ENCODE measurements at places on chromosomes 16 and 17.

DNA sequence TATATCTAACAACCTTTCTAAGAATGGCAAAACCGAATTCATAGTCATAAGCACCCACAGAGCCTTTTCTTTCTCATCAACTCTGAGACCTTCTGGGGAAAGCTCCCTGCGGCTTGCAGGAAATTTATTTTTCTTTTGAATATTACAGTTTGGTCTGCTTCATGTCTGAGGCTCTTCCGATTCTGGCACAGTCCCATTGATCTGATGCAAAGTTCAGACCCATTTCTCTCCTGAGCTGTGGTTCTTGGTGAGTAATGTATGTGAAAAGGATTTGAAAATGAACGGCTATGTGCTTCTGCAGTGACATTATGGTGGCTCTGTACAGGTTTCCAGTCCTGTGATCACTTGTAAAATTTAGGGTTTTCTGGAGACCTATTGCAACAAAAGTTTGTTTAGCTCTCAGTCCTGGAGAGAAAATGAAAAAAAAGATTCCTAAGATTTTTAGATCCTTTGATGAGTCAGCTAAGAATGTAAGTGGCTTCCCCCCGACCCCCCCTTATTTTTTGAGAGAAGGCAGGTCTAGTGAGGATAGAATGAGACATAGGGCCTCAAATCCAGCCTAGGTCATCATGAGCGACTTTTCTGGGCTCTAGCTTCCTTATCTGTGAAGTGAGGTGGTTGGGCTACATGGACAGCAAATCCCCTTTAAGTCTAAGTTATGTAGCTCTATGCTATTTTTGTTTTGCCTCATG, 4.6 kb downstream of the GAN start:
- DNase-seq, result no peak

DNA sequence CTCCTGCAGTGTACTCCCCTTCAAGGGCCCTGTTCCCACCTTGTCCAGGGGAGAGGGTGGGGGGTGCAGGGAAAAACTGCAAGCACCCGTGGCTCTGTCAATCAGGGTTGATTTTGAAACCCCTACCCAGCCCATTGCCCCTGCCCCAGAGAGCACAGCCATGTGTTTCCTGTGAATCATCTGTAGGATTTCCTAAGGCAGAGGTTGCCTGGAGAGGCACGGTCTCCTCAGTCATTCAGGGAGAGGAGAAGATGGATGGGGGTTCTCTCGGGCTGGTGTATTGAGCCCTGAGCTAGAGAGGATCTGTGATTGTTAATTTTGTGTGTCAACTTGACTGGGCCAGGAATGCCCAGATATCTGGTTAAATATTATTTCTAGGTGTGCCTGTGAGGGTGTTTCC, 3.5 kb upstream of the AGRP start:
- DNase-seq, result no peak

DNA sequence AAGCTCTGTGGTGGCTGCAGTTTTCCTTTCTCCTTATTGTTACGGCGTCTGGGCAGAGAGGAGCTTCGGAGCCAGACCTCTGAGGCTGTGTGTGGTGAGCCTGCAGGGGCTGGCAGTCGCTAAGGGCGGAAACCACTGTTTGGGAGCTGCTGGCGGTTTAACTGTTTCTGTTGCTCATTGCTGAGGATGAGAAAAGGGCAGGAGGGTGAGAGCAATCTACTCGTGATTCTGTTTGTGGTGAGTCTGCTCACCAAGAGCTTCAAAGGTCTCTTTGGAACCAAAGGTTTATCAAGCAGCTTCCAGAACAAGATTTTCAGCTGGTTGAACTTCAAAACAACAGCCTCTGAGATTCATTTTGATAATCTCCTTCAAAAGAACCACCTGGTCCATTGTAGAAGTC, 143.9 kb downstream of the ANKFN1 start:
- DNase-seq, result no peak

- DNase-seq, result no peak
These were observed 263.2 kb downstream of the WWOX start for GRCh38 chr16:78362524-78363135.

DNA sequence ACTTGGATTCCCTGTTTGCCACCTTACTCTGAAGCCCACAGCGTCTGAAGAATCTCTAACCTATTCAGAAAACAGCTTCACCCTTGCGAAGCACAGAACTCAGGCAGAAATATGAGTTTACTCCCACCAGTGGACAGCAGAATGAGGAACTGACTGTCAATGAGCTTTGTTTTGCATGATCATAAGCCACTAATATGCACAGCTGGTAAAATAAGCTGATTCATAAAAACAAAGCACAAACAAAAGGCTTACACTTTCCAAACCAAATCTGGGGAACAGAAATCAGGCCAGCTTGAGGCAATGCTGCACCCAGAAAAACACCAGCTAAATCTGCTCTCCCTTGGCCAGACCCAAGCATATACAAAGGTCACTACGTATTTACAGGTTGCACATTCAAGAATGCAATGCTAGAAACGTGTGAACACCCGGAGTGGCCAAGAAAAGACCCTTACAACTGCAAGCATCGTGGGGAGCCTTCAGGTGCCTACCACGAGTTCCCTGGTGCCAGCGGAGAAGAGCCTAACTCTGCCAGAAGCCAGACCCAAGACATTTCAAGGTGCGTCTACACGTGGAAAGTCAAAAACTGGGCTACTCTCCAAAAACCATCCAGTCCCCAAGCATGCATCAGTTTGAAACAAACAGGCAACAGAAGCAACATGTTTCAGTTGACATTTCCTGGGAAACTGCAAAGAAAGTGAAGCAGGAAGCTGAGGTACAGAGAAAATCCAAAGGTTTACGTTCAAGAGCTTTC, 207.1 kb downstream of the ZFHX3 start:
- DNase-seq, result no peak

DNA sequence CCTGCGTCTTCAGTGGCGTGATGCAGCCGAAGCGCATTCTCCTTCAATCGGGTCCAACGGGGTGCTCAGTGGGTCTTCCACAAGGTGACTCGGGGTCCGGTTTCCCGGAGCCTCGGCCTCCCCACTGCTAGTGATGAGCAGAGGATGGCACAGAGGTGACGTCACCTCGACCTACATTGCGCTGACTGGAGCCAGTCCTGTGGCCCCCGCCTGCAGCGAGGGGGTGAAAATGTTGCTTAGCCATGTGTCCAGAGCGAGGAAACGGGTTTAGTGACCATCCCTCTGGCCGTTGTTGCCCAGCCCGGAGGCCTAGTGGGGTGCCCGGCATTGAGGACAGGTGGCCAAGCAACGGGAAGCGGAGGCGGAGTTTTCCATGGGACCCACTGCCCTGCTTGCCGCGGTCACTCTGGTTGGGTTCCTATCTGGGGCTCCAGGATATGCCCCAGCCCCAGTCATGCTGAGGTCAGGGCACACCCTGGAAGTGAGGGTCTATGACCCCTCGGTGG, 190.6 kb upstream of the CIBAR2 start:
- no peak for DNase-seq

DNA sequence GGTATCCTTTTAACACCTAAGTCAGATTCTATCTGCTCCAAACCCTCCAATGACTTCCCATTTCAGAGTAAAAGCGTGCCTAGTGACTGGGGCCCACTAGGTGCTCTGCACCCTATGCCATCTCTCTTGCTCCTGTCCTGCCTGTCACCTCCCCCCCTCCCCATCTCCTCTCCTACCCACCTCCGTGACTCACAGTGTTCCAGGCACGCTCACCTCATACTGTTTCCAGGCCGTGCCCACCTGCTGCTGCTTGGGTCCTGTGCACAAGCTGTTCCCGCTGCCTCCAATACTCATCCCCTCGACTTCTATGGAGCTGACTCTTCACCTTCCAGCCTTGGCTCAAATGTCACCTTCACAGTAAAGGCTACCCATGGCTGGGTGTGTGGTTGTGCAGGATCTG, 21.7 kb downstream of the DNAH3 start:
- no peak for DNase-seq

GRCh38 chr17:71024172-71024571, 854.8 kb downstream of the KCNJ2 start:
- DNase-seq, result no peak

DNA sequence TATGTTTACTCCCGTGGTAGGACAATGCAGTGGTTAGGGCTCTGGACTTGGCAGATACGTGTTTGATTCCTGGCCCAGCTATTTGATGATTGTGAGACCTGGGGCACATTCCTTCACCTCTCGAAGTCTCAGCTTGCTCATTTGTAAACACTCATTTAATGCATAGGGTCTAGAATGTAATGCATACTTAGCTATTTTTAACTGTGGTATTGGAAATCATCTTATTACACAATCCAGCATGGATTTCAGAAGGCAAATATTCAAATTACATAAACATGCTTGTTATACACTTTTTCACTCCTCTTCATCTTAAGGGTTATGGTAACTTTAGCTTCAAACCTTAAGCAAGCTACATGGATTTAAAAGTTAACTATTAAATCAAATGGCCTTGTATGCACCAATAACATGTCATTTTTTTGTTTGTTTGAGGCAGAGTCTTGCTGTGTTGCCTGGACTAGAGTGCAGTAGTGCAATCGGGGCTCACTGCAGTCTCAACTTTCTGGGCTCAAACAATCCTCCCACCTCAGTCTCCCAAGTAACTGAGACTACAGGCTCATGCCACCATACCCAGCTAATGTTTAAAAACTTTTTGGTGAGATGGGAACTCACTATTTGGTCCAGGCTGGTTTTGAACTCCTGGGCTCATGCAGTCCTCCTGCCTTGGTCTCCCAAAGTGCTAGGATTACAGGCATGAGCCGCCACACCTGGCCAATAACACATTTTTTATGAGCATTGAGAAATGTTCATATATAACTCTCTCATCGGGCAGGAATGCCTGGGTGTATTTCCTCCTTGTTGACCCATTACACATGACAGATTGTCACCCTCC, 52.5 kb downstream of the VAT1L start:
- DNase-seq, result no peak
